ENCODE measurements at places on chromosomes 3 and 15.

GRCh38 chr15:60766391-60767128, 287.6 kb upstream of the ICE2 start:
- DNase-seq: no peak

- DNase-seq: no peak
Observed at GRCh38 chr15:99763827-99764226, 30.6 kb upstream of the LYSMD4 start.

- no peak for DNase-seq
Observed at GRCh38 chr3:125316246-125316645, 58.9 kb downstream of the ZNF148 start.

- DNase-seq: no peak
Observed at GRCh38 chr3:177109688-177110330, 87.5 kb downstream of the TBL1XR1 start.

DNA sequence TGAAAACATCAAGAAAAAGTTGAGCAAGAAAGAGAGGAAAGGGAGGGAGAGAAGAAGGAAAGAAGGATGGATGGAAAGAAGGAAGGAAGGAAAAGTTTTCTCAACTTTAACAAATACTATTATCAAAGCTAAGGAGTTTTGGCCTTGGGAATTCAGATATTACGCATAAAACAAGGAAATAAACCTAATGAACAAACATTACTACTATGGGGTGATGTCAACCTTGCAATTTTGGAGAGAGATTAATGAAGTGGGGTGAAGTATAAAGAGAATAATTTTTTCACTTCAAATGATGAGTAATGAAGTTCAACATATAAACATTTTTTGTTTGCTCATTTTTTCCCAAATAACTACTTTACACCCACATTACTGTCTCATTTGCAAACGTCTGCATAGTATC, 55.2 kb downstream of the SFMBT1 start:
- DNase-seq: no peak

All from activated naive CD4-positive, alpha-beta T cell treated with anti-CD3 and anti-CD28 coated beads, Interleukin-2, amount 50 U/mL, for 16 hours (primary cell).